Activated CD8-positive, alpha-beta memory T cell treated with anti-CD3 and anti-CD28 coated beads for 48 hours (primary cell): ENCODE measurements at places on chromosomes 5 and 9.

- DNase-seq = no peak
These were observed 70.9 kb downstream of the PRLR start for GRCh38 chr5:35159370-35159742.

GRCh38 chr9:82436475-82436874 is 447.9 kb downstream of the SPATA31D1 start:
- no peak for DNase-seq

DNA sequence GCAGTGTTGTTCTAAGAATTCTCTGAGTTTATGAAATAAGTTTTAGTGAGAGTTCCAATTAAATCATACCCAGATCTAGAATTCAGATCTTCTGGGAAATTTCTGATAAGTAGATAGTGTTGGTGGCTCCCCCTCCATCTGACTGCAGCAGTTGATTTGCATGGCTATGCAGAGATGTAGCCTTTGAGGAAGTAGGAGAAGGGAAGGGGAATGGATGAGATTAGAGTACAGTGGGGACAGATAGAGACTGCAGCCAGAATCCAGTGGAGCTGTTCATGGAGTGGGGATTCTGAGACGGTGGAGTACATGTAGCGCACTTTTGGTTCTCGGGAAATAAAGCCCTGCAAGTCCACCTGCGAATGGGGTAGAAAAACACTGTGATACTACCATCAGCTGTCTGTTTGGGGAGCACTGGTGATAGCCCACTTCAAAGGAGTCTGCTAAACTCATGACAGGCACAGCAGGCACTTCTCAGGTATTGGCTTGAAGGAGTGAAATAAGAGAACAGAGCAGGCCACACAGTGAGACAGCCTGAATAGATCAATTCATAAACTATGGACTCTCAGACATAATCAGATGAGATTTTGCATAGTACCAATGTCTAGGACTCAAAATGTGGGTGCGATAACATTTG is 96.8 kb downstream of the ALDH1A1 start:
- no peak for DNase-seq

DNA sequence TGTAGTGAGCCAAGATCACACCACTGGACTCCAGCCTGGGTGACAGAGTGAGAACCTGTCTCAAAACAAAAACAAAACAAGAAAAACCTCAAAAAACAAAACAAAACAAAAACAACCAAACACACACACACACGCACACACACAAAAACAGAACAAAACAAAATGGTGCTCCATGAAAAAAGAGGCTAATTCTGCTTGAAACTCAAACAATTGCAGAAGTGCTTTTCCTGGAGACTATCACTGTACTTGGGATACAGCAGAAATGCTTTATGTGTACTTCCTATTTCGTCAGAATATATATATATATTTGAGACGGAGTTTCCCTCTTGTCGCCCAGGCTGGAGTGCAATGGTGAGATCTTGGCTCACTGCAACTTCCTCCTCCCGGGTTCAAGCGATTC is 49.9 kb upstream of the HSPA9 start:
- no peak for DNase-seq

GRCh38 chr9:103041961-103042360 is 46.8 kb downstream of the CYLC2 start:
- no peak for DNase-seq

DNA sequence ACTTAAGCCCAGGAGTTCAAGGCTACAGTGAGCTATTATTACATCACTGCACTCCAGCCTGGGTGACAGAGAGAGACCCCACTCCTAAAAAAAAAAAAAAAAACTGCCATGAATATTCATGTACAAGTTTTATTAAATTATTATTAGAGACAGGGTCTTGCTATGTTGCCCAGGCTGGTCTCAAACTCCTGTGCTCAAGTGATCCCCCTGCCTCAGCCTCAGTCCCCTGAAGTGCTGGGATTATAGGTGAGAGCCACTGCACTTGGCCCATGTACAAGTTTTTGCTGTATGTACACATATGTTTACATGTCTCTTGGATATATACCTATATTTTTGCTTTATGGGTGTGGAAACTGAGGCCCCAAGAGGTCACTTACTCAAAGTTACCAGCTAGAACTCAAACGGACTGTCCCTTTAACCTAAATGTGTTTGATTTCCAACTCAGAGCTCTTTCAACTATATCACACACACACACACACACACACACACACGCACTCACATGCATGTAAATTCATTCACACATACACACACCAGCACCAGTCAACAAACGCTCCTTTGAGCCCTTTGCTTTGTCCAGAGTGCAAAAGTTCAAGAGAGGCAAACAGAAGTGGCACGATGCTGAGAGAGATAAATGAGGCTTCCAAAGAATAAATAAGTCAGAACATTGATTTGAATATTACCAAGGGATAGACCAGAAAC is 42.3 kb upstream of the STRBP start:
- no peak for DNase-seq

DNA sequence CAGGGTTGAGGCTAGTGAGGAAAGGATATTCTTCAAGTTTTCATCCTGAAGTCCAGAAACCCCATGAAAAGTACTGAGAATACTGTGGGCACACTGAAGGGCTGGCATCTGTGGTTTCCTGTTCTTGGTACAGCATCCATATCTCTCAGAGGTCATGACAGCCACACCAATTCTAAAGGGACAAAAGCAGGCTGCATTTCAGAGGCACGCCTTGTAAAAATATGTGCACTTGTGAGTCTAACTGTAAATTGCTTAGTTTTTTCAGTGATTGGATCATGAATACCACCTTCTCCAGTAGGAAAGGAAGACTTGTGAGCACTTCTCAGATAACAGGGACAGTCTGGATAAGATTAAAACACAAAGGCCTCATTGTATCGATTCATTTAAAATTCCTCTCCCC is 230.9 kb downstream of the NTRK2 start:
- no peak for DNase-seq

DNA sequence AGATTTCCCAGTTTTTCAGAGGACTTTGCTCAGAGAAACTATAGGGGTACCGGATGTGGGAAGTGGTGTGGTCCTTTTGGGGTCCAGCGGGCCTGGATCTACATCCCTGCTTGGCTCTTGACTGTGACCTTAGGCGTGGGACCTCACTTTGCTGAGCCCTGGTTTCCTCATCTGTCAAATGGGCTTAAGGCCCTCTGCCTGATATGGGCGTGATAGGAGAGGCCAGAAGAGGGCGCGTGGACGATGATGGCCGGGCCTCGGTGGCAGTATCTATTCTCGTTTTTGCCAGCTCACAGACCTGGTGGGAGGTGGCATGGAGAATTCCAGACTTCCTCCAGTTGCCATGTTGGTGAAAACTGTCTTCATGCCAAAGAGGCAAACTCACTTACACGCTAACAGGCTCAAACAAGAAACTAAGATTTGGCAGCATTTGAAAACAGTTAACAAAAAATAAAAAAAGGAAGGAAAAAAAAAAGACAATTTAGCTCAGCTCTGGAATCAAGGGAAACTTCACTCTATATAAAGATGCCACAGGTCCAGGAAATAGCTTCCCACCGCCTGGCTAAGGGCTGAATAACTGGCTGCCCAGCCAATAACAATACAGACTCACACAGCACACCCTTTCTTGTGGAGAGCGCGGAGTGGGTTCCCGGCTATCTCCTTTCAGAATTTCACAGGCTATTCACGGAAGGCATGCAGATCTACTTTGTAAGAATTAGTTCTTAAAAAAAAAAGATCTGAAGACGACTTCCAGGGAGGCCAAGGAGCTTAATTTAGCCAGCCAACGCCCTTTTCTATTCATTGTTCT is 1.7 kb downstream of the SH3PXD2B start:
- DNase-seq = no peak

GRCh38 chr5:171524466-171524865 is 105.0 kb downstream of the FGF18 start:
- no peak for DNase-seq

GRCh38 chr5:141875022-141875740 is 3.0 kb downstream of the PCDH1 start:
- no peak for DNase-seq

GRCh38 chr5:177336112-177336511 is 15.4 kb downstream of the LMAN2 start:
- no peak for DNase-seq

DNA sequence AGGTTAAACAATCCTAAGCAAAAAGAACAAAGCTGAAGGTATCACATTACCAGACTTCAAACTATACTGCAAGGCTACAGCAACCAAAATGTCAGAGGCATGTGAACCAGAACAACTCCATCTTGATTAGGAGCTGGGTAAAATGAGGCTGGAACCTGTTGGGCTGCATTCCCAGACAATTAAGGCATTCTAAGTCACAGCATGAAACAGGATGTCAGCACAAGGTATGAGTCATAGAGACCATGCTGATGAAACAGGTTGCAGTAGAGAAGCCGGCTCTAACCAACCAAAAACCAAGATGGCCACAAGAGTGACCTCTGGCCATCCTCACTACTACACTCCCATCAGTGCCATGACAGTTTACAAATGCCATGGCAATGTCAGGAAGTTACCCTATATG is 252.0 kb downstream of the RASEF start:
- DNase-seq = no peak

GRCh38 chr9:33676746-33677505 is 118.4 kb upstream of the PRSS3 start:
- DNase-seq = peak; percentile 11

- no peak for DNase-seq
These were observed 129.7 kb upstream of the PDE4D start for GRCh38 chr5:60023255-60023654.

DNA sequence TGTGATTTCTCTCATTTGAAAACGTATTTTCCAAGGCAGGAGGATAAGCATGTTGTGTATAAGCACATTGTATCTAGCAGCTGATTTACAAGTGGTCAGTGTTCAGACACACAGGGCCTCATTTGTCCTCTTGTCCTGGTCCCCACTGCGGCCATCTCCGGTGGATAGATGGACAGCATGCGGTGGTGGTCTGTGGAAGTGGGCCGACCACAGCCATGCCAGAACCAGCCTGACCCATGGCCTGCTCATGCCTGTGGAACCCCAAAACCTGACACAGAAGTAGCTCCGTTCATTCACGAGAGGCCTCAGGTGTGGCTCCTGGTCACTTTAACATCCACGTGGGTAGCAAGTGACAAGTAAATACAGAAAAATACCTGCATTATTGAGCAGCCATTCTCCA is 14.6 kb downstream of the IRX2 start:
- no peak for DNase-seq

GRCh38 chr5:1347571-1347970 is 2.7 kb upstream of the CLPTM1L start:
- DNase-seq = no peak

GRCh38 chr5:6737043-6737941 is 24.1 kb downstream of the TENT4A start:
- no peak for DNase-seq

DNA sequence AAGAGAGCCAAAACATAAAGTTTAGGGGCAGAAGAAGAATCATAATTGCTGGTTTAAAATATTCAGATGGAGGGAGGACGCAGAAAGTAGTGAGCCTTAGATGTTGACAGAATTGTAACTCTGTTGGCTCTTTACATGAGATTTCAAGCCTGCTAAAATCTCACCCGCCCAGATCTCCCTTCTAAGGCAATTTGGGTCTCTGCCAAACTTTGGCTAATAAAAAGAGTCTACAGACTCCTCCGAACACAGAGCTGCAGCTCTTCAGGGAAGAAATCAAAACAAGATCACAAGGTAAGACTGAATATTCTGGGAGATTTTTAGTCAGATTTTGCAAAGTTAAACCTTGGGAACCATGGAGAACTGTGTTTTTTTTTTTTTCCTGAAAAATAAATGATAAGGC is at the start of gene IL33:
IL33 (plus strand) TSS at position 246 of the 400 bp plus-strand sequence. CDS start 25,888 bp downstream, outside the sequence.
- DNase-seq = no peak

DNA sequence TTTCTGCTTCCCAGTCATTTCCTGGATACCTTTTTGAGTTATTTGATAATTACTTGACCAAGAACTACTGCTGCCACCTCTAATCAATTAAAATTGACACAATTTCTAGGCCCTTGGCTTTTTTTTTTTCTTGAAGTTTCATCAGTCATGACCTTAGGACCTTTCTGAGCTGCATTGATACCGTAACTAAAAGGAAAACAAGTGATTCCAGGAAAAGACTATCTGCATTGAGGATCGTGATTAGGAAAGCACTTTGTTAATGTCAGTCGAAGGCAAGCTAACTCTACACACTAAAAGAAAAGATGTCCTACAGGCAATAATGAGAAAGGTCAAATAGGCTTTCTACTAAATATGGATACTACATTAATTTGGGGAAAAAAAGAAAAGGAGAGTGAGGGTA is 69.9 kb downstream of the ARSB start:
- no peak for DNase-seq

GRCh38 chr5:6868575-6869215 is 155.5 kb downstream of the TENT4A start:
- no peak for DNase-seq

DNA sequence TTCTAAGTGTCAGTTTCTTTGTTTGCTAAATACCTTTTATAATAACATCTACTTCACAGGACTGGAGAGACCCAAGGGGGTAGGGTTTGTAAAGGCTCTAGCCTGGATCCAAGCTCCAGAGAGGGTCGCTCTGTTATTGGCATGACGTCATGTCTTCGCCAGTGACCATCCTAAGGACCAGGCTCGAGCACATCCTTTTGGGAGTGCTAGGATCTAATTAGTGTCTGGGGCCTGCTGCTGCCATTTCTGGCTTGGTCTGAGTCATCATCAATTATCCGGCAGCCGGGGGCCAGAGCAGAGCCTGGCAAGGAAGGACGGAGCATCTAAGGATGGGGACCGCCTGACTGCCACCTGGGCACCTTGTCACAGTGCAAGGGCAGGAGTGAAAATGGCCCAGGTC is 153.0 kb downstream of the NSG2 start:
- DNase-seq = no peak

GRCh38 chr9:37034305-37034937 is 353 bp upstream of the PAX5 start:
- no peak for DNase-seq

- DNase-seq = no peak
These were observed 51.2 kb downstream of the TBCA start for GRCh38 chr5:77724934-77725333.

- DNase-seq = peak; percentile 48
These were observed 29.1 kb downstream of the JADE2 start for GRCh38 chr5:134554319-134555222.

DNA sequence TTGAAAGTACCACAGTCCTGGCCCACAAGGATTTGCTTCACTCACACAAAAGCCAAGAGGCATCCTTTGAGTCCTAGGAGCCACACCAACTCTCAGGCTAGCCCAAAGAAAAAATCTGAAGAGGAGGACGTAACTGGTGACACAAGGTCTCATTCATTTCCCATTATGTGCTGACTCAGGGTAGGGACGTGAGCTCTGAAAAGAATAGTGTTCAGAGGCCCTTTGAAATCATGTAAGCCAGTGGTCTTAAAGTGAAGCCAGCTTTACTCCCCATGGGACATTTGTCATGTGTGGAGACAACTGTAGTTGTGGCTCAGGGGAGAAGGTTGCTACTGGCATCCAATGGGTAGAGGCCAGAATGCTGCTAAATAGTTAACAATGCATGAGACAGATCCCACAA is 332.4 kb downstream of the KCTD16 start:
- no peak for DNase-seq

GRCh38 chr5:151572657-151573368 is 18.3 kb downstream of the FAT2 start:
- DNase-seq = no peak

- no peak for DNase-seq
These were observed 321.9 kb downstream of the GADD45G start for GRCh38 chr9:89926691-89927220.
